ENCODE measurements at places on chromosomes 1 and 21.

GRCh38 chr1:169694304-169695075 lies 16.9 kb downstream of the SELL start:
- DNase-seq, result no peak

- DNase-seq, result no peak
Measured at GRCh38 chr1:225260319-225260718, 167.5 kb downstream of the LBR start.

DNA sequence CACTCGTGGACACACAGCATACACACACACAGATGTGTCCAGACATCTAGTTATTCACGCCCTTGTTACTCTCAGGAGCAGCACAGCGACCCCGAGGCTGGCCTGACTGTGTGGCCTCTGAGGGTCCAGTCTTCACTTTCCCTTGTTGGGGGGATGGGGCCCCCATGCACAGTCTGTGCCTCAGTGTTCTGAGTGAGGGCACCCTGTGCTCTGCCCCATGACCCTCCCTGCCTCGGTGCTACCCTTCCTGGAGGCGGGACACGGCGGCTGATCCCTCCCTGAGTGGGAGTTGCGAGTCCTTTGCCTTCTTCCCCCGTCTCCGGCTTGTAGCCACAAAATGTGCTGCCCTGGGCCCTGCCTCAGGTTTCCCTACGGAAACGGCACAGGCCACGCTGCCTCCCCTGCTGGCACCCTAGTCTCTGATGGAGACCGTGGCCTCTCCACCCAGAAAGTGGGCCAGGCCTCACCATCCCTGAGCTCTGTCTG lies 8.6 kb downstream of the CSTB start:
- no peak for DNase-seq

DNA sequence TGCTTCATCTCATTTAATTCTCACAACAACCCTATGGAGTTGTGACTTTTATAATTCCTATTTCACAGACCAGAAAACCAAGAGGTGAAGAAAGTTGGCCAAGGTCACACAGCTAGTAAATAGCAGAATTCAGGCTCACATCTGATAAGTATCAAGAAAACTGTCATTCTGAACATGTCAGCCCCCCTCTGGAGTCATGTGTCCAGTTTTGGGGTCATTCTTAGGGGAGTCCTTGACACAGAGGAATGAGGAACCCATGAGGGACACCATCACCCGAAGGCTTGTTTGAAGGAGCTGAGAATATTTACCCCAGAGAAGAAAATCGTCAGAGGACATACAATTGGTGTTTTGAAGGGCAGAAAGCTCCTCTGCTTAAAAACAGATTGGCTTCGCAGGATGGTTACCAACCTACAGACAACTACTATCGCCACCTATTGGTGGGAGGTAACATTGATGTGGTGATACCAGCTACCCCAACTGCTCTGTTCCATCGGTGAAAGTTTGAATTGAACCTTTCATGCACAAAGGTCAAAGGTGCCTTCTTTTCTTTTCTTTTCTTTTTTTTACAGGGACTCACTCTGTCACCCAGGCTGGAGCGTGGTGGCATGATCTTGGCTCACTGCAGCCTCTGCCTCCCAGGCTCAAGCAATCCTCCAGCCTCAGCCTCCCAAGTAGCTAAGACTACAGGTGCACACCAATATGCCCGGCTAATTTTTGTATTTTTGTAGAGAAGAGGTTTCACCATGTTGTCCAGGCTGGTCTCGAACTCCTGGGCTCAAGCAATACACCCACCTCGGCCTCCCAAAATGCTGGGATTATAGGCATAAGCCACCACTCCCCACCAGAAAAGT lies 31.3 kb downstream of the NCMAP start:
- peak; percentile 69 for DNase-seq

GRCh38 chr21:45534636-45535331 lies 7.5 kb downstream of the SLC19A1 start:
- no peak for DNase-seq

Data from cardiac fibroblast (primary cell).